ENCODE measurements at places on chromosomes 1 and 21.

GRCh38 chr1:30562559-30562958 is 160.8 kb downstream of the MATN1 start:
- no peak for DNase-seq

GRCh38 chr21:35438643-35439404 is 389.7 kb upstream of the RUNX1 start:
- DNase-seq: no peak

GRCh38 chr1:205923651-205924459 is 19.4 kb downstream of the SLC26A9 start:
- DNase-seq: peak; percentile 28

GRCh38 chr1:211305044-211305443 is 21.6 kb upstream of the TRAF5 start:
- no peak for DNase-seq

DNA sequence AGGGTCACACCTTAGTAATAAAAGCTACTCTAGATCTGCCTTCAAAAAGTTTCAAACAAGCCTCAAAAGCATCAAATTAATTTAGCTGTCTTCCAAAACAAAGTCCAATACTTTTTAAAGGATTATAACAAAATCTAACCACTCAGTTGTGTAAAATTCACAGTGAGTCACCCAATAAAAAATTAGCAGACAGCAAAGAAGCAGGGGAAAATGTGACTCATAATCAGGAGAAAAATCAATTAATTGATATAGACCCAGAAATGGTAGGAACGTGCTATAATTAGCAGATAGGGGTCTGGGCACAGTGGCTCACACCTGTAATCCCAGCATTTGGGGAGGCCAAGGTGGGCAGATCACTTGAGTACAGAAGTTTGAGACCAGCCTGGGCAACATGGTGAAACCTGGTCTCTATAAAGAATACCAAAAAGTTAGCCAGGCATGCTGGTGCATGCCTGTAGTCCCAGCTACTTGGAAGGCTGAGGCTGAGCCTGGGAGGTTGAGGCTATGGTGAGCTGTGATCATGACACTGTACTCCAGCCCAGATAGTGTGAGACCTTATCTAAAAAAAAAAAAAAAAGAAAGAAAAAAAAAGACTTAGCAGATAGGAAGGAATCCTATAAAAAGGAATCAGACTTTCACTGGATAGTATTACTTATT is 8.1 kb upstream of the MYOG start:
- no peak for DNase-seq

DNA sequence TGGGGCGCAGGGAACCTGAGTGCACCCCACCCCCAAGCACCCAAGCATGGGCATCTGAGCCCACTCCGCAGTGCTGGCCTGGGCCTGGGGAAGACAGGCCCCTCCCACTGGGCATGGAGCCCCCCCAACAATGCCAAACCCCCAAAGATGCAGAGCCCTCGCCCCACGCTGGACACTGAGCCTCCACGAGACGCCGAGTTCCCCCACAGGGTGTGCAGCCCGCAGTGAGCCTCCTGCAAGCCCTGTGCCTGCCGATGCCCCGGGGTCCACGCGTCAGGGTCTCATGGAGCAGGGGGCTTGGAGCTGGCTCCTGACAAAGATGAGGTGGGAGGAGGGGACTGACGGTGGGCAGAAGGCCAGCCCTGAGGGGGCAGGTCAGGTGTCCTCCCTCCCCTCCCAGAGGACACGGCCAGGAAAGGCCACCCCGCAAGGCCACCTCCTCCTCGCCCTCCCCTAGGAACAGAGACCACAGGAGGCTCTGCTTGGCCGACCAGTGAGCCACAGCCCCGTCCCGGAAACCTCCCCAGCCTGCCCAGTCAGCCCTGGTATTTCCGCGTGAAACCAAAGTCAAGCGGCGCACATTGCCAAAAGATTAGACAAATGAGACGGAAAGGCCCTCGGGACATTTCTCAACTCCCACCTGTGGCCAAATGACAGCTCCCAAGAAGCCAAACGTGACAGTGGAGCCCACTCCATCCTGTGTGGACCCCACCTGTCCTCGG is 33.4 kb downstream of the MEGF6 start:
- no peak for DNase-seq

GRCh38 chr1:80892539-80892938 is 908.2 kb upstream of the ADGRL2 start:
- DNase-seq: no peak

- peak; percentile 70 for DNase-seq
These were observed 89.8 kb downstream of the DHRS3 start for GRCh38 chr1:12528021-12528852.

- DNase-seq: no peak
These were observed 3.0 kb downstream of the AURKAIP1 start for GRCh38 chr1:1371746-1372711.

GRCh38 chr1:66395202-66396061 is 138.5 kb upstream of the SGIP1 start:
- DNase-seq: no peak

DNA sequence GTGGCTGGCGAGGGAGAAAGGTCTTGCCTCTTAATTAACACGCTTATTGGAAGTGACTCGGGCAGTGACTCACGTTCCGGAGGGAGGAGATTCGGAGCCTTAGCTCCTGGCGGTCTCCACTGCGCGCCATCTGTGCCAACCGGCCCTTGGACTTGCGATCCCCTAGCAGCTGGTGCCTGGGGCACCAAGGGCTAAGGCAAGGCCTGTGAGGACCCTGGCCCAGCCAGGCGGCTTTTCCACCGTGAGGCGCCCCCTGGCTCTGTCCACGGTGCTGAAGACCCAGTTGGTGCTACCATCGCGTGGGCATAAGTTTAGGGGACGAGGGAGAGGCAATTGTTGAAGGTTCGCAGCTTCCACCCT is 1.3 kb upstream of the SYT6 start:
- peak; percentile 53 for DNase-seq

DNA sequence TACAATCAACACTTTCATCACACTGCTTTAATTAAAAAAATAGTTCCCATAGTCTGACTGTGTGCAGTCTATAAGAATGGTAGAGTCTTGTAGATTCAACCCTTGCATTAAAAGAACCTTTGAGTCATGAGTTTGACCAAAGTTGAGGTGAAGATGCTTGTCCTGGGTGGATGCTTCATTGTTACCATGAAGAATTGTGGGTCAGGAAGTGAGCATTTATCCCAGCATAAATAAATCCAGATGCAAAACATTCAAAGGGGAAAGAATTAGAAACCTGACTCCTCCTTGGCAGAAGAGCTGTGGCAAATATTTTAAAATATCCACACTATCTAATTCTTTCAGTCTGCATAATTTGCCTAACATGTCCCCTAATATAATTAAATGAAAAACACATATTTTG is 72.9 kb upstream of the SPAG17 start:
- DNase-seq: no peak

DNA sequence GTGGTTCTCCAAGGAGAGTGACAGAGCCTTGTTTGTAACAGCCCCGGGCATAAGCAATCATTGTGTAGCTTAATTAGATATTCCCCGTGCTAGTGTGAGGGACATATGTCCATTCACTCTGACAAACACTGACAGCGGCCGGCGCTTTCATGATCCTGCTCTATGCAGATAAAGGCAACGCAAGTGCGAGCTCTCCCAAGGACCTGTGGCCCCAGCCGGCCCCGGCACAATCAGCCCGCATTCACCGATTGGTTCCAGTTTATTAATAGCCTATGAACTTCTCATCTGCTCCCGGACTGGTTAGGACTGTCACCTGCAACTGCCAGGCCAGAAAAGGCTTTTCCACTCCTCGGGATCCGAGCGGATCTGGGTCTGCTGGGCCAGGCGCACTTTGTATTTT is 18.0 kb upstream of the OLIG1 start:
- no peak for DNase-seq

- DNase-seq: no peak
These were observed 832.6 kb upstream of the TMPRSS15 start for GRCh38 chr21:19236209-19236608.

GRCh38 chr1:47477595-47478080 is 39.8 kb downstream of the FOXD2 start:
- peak; percentile 88 for DNase-seq

DNA sequence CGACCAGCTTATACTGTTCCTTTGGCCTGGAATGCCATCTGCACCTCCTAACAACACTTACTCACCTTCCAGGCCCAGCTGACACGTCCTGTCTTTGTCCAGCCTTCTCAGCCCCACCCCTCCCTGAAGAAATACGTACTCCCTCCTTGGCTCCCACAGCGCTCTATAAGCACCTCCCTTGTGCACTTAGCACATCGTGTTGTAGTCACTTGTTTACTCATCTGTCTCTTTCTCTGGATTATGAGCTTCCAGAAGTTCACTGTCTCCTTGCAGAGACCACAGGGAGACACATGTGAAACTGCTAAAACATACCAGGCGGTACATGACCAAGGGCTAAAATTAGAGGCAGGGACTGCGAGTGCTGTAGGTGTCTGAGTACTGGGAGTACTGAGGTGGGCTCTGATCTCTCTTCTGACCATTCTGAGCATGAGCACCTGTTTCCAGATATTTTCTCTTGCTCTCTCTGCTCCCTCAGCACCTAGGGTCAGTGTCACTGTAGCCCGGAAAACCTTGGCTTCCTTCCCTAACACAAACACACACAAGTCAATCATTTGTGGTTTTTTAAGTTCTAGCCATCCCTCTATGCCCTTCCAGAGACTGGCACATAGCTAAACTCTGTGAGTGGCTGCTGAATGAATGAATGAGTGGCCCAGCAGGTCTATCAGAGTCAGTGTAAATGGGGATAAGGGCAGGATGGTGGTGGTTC is 5.1 kb downstream of the DCST1 start:
- DNase-seq: no peak

DNA sequence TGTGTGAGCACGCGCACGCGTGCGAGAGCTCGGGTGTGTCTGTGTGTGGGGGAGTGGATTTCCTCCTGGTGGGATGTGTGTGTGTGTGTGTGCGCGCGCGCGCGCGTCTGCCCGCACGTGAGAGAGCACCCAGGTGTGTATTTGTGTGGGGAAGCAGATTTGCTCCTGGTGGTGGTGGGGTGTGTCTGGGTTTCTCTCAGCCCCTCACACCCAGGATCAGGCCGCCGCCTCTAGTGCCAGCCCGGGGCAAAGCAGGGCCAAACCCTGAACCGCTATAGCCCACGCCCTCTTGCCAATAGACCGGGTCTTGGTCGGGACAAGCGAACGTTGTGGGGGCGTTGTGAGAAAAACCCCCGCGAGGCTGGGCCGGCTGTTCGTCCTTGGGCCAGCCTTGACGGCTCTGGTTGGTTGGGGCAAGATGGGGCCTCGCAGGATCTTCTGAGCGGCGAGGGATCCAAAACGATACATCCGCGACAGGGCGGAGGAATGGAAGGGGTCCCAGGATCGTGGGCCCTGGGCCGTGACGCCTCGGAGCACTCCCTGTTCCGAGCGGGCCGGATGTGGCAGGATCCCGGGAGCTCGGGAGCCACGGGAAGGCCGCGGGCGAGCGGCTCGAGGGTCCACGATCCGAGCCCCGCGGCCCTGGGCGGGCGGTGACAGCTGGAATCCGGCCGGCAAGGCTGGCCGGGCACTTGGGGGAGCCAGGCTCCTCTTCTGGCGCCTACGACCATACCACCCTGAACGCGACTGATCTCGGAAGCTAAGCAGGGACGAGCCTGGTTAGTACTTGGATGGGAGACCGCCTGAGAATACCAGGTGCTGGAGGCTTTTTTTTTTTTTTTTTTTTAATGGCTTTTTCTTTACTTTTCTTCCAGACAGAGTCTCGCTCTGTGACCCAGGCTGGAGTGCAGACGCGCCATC is 68.2 kb downstream of the RNF187 start:
- peak; percentile 28 for DNase-seq

GRCh38 chr1:54239631-54240031 is 39.7 kb downstream of the MRPL37 start:
- DNase-seq: no peak

DNA sequence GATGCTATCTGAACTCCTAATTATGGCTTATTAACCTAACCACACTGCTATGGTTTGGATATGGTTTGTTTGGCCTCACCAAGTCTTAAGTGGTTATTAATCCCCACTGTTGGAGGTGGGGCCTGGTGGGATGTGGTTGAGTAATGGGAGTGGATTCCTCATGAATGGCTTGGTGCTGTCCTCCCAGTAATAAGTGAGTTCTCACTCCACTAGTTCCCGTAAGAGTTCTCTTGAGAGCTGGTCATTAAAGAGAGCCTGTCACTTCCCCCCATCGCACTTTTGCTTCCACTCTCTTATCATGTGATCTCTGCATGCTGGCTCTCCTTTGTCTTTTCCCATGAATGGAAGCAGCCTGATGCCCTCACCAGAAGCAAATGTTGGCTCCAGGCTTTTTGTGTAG is 328.8 kb downstream of the PLA2G4A start:
- DNase-seq: no peak

DNA sequence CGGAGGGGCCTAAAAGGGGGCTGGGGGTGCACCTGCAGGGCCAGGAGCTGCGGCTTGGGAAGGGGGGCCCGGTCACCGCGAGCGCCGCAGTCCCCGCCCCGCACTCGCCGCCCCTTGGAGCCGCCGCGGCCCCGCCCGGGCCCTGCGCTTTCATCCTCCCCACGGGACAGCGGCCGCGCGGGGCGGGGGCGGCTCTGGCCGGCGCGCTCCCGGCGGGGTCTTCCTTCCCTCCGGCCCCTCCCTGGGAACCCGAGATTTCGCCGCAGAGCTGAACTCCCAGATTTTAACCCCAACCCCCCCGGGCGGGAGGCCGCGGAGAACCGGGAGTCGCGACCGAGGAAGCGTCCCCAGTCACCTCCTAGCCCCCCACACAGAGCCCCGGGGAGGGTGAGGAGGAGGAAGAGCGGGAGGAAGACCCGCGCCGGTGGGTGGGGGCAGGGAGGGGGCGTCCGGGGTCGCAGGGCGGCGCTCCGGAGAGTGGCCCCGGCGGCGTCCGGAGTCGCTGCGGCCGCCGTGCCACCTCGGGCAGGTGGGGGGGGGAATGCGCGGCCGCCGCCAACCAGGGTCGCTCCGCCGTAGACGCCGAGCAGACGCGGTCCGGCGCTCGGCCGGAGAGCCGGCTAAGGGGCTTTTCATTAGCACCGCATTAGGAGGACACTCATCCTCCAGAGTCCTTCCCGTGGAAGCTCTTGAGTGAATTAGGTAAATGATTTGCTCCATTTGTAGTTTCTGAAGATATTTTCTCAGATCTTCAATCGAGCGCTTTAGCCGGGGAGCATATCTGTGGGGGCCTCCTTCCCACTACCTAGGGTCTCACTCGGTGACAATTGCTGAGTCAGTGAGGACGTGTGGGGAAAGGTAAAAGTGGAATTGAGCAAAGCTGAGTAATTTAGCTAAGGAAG is 31.6 kb upstream of the NFIA start:
- no peak for DNase-seq
